Lung microvascular endothelial cell (primary cell): ENCODE measurements at places on chromosomes 13 and 19.
A peak's percentile ranks its signal among the peaks of the same experiment; 100 is the strongest.

- DNase-seq = no peak
These were observed 334.6 kb downstream of the MYO16 start for GRCh38 chr13:108963846-108964600.

DNA sequence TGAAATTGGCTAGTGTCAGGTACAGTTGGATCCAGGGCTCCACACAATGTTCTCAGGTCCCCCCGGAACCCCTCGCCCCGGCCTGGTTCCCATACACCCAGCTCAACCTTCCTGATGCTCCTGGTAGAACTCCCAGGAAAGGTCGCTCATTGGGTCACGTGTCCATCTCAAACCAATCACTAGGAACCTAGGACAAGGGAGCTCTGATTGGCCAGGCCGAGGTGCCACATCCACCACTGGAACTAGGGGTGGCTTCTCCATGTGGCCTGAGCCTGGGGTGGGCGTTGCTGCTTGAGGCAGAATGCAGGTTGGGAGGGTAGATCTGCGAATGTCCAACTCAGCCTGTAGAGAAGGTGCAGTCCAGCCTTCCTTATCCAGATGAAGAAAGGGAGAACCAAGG is 6.9 kb upstream of the MEF2B start:
- DNase-seq = no peak

DNA sequence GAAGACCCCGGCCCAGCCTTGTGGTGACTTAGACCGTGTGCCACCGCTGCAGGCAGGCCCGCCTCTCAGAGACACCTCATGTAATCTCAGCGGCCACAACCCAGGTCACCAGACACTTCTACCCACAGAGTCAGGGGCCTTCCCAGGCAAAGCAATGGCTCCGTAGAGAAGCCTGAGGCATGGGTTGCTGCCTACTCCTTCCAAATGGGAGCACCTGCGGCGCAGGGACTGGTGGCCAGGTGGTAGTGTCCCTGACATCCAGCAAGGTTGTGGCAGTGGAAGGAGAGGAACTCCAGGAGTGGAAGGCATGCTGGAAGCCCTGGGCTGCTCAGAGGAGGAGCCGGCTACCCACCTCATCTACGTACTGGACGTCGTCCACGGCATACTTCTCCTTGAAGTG is 21.0 kb downstream of the PEPD start:
- DNase-seq = no peak

DNA sequence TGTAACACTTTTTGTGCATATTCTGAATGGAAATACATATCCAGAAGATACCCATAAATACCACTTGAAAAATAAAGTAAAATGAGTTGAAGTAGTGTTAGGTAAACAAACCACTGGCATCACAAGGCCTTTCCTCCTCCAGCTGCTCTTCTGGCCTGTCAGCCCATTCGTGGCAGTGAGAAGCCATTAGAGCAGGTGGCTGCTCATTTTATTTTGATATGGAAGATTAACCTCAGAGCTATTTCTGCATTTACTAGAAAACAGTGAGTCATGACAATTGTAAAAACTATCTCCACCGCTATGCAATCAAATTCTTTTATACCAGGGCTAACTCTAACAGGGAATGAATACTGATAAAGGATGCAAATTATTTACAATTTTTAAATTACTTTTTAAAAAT is 2898.1 kb downstream of the PCDH9 start:
- DNase-seq = no peak

DNA sequence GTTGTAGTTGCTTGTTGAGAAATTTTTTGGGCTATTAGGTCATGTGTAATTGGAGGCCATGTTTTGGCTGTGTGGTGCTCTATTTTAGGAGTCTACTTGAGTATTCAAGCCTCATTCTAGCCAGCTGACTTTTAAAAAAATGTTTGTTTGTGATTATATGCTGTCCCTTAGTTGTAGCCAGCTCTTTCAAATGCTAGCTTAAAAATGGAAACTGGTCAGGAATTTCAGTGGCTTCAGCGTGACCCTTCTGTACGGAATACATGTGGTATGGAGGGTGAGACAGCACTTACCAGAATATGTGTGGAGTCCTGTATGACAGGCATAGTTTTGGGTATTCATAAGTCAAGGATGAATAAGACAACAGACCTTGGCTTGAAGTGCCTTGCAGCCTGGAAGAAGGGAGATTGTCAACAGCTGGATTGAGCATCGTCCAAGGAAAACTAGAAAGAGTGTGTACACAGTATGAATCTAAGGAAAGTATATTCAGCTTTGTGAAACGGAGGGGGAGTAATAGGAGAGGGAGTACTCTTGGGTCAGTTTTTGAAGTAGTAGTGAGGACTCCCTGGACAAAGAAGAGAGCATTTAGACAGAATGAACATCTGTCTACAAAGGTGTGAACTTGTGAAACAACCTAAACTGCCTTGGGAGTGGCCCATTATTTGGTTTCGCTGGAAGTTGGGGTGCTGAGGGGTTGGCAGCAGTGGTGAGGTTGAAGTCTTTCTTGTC is 20.0 kb upstream of the WTIP start:
- DNase-seq = no peak

DNA sequence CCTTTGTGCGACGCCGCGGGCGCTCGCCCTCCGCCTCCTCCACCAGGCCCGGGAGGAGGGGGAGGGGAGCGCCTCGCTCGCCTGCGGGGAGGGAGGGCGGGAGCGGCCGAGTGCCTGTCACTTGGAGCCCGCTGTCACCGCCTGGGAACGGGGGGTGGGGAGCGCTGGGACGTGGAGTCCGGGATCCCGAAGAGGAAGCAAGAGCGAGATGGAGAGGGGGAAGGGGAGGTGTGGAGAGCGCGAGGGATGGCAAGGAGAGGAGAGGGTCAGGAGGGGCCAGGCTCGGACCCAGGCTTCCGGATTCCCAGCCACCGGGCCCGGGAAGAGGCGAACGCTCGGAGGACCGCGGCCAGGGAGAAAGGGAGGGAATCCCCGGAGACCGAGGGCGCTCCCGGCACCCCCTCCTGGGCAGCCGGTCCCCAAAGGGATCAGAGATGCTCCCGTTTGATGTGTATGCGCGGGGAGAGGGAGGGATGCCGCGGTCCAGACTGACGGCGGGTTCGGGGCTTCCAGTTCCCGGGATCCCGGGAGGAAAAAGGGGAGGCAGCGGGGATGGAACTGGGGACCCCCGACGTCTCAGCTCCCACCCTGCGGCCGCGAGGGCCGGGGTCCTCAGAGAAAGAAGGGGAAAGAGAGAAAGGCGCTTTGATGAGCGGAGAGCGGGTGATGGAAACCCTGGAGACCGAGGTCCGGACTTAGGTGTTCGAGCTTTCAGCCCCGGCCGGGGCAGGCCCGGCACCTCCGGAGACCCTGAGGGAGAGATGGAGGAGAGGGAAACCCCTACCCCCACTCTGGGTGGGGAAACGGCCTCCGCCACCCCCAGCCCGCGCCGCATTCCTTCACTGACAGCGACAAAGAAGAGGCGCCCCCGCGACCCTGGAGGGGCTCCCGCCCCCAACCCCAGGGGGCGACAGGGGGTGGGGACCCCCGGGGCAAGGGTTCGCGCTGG is 4.7 kb upstream of the DPF1 start:
- no peak for DNase-seq

GRCh38 chr19:47107202-47107952 is 6.2 kb downstream of the ZC3H4 start:
- peak; percentile 52 for DNase-seq

DNA sequence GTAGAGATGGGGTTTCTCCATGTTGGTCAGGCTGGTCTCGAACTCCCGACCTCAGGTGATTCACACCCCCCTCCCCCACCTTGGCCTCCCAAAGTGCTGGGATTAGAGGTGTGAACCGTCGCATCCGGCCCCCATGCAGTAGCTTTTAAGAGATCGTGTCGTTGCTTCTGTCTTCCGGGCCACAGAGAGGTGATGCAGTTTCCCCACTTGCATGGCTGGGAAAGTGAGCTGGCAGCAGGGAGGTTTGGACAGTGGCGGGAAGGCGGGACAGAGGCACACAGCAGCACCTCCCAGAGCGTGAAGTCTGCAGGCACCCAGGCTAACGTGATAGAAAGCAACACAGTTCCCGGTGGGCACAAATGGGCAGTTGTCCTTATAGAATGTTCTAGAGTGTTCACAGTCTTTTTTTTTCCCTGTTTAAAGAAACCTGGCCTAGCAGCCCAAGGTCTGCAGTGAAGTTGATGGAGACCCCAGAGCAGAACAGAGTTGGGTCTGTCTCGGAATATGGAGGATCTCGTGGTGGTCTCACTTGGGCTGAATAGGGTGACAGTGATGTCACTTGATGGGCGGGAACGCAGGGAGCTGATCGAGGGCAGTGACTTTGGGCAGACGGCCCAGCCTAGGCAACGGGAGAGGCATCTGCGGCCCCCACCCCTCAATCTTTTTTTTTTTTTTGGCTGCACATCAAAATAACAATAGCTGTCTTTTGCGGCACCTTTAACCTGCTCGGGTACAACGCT is 4.9 kb downstream of the UHRF1 start:
- no peak for DNase-seq

GRCh38 chr13:44451126-44451525 is 77.5 kb downstream of the SERP2 start:
- DNase-seq = no peak
